Forelimb muscle (tissue), 1 donor: ENCODE measurements at places on chromosomes 2 and 18. TPM values are rescaled to one million over a fixed set of nuclear protein-coding genes. Genes with fewer than 3 reads are reported as not detected.

DNA sequence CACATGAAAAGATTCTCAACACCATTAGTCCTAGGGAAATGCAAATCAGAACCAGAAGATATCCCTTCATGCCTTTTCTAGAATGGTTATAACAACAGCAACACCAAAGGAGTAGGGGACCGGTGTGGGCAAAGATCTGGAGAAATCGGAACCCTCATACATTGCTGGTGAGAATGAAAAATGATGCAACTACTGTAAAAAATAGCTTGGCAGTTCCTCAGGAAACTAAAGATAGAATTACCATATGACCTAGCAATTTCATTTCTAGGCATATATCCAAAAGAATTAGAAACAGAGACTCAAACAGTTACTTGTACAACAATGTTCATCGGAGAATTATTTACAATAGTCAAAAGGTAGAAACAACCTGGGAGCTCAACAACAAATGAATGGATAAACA is 29.2 kb upstream of the CDH7 start:
- no peak for DNase-seq

GRCh38 chr2:36589230-36589630 is 8.7 kb downstream of the FEZ2 start:
- DNase-seq, result no peak

The GRB14 gene
- polyA plus RNA-seq, result 1.3 TPM

DNA sequence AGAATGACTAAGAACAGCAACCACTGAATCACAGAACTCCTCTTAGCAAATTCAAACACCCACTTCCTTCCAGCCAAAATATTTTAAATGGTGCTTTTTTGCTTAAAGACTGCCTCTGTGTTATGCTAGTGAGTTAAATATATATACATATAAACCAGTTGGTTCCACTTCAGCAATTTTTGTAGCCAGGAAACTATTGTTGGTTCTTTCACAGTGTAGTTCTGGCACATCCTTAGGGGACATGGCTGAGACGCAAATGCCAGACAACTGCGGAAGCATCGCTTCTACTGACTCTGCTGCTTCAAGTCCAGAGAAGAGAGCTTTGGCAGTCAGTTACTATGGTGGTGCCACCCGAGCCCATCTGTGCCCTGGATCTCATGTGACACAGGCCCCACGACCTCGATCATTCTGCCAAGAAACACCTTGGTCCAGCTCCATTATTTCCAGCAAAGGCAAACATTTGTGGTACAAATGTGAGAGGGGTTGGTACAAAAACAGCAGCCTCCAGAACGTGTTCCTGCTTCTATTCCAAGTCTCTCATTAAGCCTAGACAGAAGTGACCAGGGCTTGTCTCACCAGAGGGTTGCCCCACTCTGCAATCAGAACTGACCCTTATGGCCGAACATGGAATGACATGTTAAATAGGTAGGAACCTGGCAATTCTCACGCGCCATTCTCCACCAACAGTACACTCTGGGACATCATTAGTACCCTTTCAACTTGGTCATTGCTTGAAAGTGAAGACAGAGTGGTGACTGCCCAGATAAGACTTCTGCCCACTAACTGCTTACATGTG is 117.8 kb upstream of the NRP2 start:
- DNase-seq, result no peak
